ENCODE measurements at places on chromosomes 12 and 14. TPM values are rescaled to one million over a fixed set of nuclear protein-coding genes. Genes with fewer than 3 reads are reported as not detected.

The GPHB5 gene
- total RNA-seq = not detected

The APAF1 gene
- total RNA-seq = 45.4 TPM

The OR4E2 gene
- not detected for total RNA-seq

The FAM181A gene
- total RNA-seq = 1.6 TPM

The CAND1 gene
- total RNA-seq = 337 TPM

The CRACR2A gene
- 1.9 TPM for total RNA-seq

The LRRC10 gene
- total RNA-seq = not detected

The TMEM179 gene
- total RNA-seq = 43.2 TPM

The RBP5 gene
- total RNA-seq = not detected

The ART4 gene
- total RNA-seq = not detected

The PLXNC1 gene
- total RNA-seq = 65.4 TPM

The ACOT4 gene
- 1.6 TPM for total RNA-seq

The TAS2R8 gene
- 2.5 TPM for total RNA-seq

The GLIPR1L1 gene
- not detected for total RNA-seq

The SMOC1 gene
- total RNA-seq = 27.2 TPM

The PNP gene
- 5.6 TPM for total RNA-seq

The AQP2 gene
- not detected for total RNA-seq

The LRTM2 gene
- 8.1 TPM for total RNA-seq

The KCNMB4 gene
- 55.1 TPM for total RNA-seq

The PTGR2 gene
- total RNA-seq = 9.4 TPM

The COX8C gene
- total RNA-seq = not detected

The ACSS3 gene
- total RNA-seq = 6.3 TPM

The GALNT8 gene
- total RNA-seq = 63.5 TPM

The LIN52 gene
- 18.2 TPM for total RNA-seq

The RERGL gene
- 0.94 TPM for total RNA-seq

The CIROP gene
- total RNA-seq = not detected

The SIRT4 gene
- 2.2 TPM for total RNA-seq

The PIK3C2G gene
- total RNA-seq = 0.31 TPM

The OR4K2 gene
- total RNA-seq = not detected

The CHGA gene
- 51.6 TPM for total RNA-seq

The DTX3 gene
- total RNA-seq = 81.7 TPM

The PLEKHD1 gene
- 0.31 TPM for total RNA-seq

The EXD2 gene
- total RNA-seq = 56.7 TPM

The TOMM20L gene
- total RNA-seq = not detected

The SYT1 gene
- 168 TPM for total RNA-seq
